ENCODE measurements at places on chromosomes 16 and 17.

DNA sequence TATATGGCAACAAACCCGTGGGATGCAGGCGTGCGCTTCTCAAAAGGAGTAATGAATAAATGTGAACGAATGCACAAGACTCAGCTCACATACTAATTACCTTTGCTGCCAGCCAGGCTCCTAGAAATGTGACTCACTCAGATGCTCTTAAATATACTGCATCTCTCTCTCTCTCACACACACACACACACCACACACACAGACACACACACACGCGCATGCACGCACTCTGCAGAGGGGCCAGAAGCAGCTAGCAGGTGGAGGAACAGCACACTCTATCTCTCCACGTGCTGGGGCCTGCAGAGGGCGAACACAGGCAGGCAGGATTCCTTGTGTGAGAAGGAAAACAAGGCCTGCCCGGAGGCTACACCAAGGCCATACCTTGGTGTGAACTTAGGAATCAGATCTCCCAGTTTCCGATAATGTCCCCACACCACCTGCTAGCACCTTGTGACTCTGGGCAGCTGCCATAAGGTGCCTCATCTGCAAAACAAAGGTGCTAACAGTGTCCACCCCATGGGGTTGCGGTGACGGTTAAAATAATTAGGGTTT, 5.3 kb downstream of the GPRC5B start:
- no peak for DNase-seq

GRCh38 chr17:62822080-62822904, 14.2 kb upstream of the MARCHF10 start:
- no peak for DNase-seq

GRCh38 chr17:17114592-17115225, 72.5 kb downstream of the MPRIP start:
- no peak for DNase-seq

DNA sequence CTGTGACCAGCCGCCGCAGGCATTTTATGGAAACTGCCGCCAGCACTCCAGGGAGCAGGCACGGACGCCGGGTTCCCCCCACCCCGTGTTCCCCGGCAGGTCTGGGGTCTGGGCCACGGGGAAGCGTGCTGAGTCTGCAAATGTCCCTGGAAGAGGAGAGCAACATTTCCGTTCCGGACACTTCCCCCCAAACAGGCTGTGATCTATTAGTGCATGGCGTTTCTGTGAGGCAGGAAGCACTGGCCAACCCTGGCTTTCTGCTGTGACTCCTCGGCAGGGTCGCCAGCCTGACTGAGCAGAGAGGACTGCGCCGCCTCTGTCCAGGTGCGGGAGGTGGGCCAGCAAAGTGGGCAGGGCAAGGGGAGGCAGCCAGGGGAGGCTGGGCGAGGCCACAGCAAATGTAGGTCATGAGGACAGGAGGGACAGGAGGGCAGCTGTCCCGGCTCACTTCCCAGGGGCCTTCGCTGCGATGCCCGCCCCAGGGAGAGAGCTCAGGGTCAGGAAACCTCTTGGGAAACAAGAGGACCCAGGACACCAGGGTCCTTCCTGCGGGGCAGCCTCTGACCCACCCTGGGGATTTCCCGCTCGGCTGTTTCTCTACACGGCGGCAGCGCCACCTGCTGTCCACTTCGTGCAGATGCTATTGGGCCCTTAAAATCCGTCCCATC, 9.5 kb downstream of the FOXF1 start:
- peak; percentile 35 for DNase-seq

DNA sequence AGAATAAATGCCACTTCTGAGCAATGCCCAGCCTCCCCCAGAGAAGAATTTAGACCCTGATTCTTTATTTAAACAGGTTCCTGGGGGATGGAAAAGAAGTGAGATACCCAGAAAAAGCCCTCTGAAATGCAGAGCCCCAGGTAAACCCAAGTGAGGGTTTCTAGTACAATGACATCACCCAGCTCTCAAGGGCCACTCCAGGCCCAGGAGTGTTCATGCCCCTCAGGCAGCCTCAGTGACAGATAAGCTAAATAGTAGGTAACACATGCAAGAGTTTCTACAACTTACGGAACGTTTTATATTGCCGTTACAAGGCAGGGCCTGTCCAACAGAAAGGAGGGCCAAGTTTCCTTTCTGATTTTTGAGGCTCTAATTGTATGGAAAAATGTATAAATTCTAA, 683.7 kb upstream of the SALL1 start:
- no peak for DNase-seq

DNA sequence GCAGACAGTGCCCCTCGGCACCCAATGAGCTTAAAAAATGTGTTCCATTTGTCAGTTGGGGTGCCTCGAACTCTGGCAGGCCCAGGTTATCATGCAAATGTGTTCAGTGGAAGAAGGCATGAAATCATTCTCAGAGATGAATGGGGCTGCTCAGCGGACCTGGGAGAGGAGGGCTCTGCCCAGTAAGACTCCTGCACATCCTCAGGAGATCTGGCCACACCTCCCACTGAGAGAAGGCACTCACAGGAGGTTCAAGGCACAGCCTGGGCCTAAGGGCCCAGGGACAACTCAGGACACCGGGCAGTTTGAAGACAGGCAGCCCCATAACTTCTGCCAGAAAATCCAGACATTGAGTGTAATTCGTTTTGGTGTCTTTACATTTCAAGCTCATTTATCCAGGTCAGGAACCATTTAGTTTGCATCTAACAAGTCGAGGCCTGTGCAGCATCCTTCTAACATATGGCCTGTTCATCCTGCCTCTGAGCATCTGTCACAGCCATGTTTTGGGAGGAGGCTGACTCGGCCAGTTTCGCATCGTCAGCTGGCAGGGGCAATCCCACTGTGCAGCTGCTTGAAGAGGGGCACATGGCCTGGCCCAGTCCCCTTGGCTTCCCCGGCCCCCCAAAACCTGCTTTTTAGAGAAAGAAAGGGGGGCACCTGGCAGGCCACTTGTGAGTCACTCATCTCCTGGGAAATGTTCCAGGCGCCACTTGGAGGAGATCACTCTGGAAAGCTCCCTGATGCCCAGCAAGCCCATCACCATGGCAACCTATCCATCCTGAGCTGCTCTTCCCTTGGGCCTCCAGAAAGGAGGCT, 31.2 kb upstream of the BCAR1 start:
- no peak for DNase-seq

DNA sequence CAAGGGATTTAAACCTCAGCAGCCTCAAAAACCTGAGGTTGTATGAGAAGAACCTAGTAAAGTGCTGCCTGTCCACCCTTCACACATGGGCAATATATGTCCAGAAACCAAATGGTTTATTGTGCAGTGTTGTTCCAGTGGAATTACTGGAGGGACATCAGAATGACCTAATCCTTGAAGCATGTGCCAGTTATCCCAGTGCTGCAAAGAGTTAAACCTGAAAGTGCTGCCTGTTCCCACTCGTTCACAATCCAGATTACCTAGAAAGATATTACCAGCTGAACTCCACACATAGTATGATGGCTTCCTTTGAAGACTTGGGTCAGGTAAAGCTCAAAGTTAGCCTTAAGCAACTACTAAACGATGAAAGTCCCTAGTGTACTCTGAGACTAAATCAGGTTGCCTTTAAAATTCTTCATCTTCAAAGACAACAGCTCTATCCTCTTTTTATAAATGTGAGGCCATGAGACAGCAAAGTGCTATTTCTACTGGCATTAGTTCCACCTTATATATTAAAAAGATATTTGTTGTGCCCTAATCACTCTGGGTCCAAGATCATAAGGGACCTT, 133.1 kb downstream of the SNX11 start:
- DNase-seq: no peak

- DNase-seq: peak; percentile 57
Measured at GRCh38 chr17:63911657-63912100, 621 bp upstream of the CSHL1 start.

GRCh38 chr17:10879190-10879836, 41.4 kb upstream of the PIRT start:
- no peak for DNase-seq

GRCh38 chr16:85750146-85750826, 610 bp downstream of the C16orf74 start:
- DNase-seq: peak; percentile 23

GRCh38 chr17:48012151-48012520, 25.5 kb downstream of the COPZ2 start:
- DNase-seq: peak; percentile 38

- no peak for DNase-seq
Measured at GRCh38 chr17:61619493-61619892, 28.5 kb upstream of the NACA2 start.

DNA sequence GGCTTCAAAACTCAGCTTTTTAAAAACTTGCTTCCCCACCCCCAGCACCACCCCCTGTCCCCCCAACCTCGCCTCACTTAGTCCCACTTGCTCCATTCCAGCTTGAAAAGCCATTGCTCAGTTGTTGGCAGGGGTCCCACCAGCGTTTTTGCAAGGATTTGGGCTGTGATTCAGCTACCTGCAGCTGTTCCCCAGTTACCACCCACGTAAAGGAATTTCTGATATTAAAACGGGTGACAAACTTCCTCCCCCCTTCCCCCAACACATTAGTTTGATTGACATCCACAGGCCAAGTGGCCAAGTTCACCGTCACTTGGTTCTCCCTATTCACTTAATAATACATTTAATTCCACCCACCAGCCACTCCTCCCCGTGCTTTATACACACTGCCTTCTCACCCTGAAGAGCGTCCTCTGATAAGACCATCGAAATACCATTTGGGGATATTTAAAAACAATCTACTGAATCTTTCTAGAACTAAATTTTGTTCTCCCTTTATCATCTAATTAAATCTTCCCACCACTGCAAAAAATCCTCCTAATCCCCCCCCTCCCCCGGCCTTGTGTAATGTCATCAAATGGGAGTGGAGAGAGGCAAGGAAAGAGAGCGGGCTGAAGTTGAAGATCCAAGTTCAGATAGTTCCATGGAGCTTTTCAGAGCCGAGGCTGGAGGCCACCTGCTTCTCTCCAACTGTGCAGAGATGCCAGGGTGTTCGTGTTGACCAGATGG, 55.1 kb downstream of the SOX9 start:
- no peak for DNase-seq

- no peak for DNase-seq
Measured at GRCh38 chr16:64276646-64277045, 845.2 kb downstream of the CDH11 start.

GRCh38 chr16:9231039-9231438, 139.6 kb downstream of the HAPSTR1 start:
- DNase-seq: no peak

DNA sequence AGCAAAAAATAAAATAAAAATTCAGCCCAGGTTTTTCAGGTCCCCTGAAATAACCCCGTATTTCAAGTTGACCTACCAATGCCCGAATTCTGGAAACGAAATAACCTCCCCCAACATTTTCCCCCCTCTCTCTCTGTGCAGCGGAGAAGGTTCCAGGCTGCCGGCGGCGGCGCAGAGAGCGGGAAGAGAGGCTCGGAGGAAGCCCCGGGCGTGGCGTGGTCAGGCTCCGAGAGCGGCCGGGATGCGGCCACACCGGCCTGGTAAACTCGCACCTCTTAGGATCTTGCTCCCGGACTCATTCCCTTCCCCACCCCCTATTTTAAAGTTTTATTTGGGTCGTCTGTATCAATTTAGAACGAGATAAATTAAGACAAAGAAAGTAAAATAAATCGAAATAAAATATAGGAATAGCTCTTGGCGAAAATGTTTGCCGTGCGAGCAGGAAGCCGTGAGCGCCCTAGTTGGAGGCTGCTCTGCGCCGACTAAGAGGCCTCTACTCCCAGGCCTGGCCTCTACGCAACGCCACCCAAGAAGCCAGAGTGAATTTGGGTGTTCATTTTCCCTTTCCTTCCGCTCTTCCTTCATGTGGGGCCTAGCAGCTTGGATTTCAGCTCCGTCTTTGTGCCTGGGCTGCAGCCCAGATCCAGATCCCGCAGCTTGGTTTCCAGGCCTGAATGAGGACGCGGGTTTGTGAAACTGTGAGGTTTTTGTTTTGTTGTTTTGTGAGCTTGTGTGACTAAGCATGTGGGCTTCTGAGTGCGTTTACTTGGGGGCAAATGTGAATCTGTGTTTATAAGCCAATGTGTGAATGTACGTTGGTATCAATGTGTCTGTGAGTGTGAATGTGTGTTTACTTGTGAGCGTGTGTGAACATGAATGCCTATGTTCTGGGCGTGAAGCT, 1.5 kb upstream of the HOXB6 start:
- no peak for DNase-seq

DNA sequence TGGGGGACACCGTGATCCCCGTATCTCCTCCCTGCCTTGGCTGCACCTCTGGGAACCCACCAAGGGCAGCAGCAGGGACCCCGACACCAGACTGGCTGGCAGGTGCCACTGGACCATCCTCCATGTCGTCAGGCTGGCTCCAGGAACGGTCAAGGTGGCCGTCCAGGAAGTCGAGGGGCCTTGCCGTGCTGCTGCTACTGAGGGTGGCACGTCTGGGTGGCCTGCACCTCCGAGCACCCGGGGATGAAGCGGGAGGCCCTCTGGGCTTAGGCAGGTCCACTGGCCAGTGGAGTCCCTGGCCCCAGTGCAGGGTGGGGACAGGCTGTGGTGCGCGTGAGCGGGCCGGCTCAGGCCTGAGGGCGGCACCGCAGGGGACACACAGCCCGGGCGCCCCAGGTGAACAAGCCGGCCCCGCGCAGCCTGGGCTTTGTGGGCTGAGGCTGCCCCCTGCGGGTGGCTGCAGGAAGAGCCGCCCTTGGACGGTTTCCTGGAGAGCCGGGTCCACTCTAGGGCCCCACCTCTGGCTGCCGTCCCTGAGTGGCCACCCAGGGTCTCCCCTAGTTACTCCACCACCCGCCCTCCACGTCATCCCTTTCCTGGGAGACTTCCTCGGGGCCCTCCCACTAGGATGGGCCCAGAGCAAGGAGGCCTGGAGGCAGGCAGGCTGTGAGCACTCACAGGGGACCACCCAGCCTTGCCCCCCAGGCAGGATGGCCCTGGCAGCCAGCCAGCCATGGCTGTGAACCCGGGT, 42.8 kb upstream of the ZC3H18 start:
- peak; percentile 44 for DNase-seq

DNA sequence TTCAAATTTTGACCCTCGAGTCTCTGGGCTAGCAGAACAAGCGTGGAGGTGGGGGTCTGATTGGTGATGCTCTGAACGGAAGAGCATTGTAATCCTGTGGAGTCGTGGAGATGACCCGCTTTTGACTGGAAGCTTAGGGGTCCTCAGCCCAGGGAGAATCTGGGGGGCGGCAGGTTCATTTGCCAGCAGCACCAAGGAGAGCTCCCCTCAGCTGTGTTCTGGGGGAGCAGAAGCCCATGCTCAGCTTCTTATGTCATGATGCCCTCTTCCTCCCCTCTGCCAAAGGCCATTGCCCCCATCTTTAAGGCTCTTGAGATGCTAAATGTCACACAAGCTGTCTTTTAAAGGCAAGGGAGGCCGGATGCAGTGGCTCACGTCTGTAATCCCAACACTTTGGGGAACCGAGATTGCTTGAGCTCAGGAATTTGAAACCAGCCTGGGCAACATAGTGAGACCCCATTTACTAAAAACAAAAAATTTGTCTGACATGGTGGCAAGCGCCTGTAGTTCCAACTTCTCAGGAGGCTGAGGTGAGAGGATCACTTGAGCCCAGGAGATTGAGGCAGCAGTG, 19.3 kb downstream of the LDHD start:
- DNase-seq: no peak

DNA sequence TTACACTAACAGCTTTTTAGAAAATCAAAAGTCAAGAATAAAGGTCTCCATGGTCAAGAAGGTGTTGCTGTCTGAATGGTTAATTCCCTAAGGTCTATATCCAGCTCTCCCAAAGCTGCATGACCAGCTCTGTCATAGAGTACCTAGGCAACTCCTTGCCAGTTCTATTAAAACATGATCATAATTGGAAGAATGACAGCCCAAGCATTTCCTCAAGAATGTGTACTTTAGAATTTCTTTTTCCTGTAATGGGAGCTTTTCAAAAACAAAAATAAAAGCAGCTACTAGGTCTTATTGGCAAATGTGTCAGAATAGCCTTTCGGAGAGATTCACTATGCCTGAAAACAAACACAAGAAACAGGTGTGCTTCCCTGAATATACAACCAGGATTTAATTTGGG, 7.9 kb downstream of the SPOP start:
- DNase-seq: no peak
